ENCODE measurements at places on chromosomes 3 and 15.

DNA sequence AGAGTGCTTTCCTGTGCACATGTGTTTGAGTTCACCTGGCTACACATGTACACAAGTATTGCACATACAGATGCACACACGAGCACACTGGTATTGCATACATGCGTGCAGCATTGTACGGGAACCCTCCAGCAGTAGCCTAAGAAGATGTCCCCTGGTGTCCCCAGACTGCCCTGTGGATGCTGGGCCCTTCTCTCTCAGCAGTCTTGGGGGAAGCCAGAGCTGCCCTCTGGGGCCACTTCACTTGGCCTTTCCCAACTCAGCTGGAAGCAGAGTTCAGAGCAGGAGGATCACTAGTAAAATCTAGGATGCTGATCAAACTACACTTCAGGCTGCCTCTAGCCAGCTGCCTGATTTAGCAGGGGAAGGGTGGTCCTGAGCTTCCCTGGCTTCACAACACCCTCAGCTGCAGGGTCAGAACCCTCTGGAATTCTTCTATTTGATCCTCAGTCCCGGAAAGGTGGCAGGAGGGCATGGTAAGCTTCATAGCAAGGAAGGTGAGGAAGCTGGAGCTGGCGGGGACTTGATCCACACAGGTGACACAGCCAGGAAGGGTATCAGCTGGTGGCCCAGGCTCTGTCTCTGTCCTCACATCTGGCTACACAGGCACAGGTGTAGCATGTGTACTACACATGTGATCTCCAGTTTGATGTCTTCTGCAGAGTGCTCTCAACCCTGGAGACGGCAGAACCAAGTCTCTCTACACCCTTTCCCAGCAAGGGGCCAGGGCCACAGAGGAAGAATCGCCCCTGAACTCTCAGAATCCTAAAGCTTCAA lies 36.5 kb downstream of the KLF15 start:
- no peak for DNase-seq

GRCh38 chr3:83670416-83670815 lies 1288.4 kb upstream of the CADM2 start:
- no peak for DNase-seq

- DNase-seq, result no peak
Observed at GRCh38 chr3:197519801-197520211, 36.0 kb downstream of the BDH1 start.

GRCh38 chr15:60583946-60584345 lies 105.0 kb upstream of the ICE2 start:
- no peak for DNase-seq

DNA sequence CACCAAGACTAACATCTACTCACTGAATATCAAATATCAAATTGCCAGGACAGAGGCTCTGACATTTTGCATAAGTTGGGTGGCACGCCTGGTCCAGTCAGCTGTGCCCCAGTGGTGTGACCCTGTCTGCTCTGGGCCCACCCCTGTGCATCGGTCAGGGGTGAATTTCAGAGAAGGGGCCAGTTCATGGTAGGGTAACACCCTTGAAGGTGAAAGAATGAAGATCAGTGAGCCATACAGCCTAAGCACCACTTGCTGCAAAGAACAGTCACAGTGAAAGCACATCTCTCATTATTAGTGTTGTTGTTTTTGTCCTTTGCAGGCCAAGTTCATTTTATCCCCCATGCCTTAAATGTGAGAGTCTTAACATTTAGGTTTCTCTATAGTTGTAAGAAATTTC lies 86.8 kb downstream of the MYRIP start:
- no peak for DNase-seq

GRCh38 chr3:27630885-27631284 lies 91.2 kb downstream of the EOMES start:
- peak; percentile 40 for DNase-seq

GRCh38 chr15:90315278-90315982 lies 36.7 kb upstream of the ZNF774 start:
- peak; percentile 96 for DNase-seq

DNA sequence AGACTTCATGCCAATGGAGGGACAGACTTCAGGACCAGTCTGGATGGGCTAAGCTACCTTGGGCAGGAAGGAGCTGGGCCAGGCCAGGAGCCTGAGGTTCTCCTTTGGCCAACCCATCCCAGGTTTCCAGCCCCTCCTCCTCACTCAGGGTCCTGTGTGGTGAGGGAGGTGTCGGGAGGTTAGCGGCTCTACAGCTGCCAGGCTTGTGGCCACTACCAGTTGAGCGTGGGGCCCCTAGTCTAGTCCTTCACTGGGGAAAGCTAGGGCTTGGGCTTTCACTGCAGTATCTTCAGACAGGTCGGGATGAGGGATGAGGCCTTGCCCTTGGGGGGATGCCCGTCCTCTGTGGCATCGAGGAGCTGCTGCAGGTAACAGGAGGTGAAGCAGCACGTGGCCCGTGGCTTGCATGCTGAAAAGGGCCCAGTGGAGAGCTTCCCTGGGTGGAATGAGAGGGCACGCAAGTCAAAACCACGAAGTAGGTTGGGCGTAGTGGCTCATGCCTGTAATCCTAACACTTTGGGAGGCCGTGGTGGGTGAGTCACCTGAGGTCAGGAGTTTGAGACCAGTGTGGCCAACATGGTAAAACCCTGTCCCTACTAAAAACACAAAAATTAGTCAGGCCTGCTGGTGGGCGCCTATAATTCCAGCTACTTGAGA lies 8.5 kb upstream of the FANCD2 start:
- peak; percentile 85 for DNase-seq

DNA sequence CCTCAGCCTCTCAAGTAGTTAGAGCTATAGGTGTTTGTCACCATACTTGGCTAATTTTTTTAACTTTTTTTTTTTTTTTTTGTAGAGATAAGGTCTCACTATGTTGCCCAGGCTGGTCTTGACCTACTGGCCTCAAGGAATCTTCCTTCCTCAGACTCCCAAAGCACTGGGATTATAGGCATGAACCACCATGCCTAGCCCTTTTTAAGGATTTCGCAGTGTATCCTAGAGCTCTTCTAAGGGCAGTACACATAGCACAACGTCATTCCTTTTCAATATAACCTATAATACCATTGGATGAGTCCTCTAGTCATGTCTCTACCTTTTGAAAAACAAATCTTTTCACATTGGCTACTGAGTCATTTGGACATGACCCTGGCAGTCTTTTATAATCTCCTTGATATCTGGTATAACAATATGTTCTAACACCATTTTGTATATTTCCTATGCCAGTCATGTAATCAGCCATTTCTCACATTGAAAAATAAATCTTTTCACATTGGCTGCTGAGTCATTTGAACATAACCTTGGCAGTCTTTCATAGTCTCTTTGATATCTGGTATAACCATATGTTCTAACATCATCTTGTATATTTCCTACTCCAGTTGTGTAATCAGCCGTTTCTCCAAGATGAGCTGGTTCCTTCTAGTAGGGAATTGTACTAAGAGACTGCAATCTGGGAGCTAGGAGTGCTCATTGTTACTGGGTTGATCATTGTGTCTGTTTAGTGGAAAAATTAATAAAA lies 944.7 kb downstream of the MCTP2 start:
- peak; percentile 97 for DNase-seq

GRCh38 chr3:169660709-169661360 lies 2.7 kb downstream of the MECOM start:
- no peak for DNase-seq

GRCh38 chr3:114406922-114407321 lies 113.1 kb downstream of the TIGIT start:
- no peak for DNase-seq

GRCh38 chr3:157414861-157415260 lies 21.8 kb upstream of the PTX3 start:
- DNase-seq, result no peak

- DNase-seq, result no peak
Observed at GRCh38 chr3:97340940-97341339, 423.6 kb upstream of the ARL6 start.

DNA sequence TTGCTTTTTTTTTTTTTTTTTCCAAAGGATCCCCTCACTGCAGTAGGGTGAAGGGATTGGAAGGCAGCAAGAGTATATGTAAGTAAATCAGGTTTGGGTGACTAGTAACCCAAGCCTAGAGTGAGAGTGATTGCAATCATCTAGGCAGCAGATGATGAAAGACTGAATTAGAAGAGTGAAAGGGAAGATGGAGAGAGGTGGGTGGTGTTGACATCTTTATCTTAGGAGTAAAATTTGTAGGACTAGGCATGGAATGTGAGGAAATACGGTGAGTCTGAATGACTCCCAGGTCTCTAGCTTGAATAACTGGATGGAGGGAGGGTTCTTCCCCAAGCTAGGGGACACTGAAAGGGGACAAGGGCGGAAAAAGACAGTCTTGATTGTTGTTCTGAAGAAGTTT lies 63.4 kb downstream of the TPRG1 start:
- DNase-seq, result peak; percentile 56

DNA sequence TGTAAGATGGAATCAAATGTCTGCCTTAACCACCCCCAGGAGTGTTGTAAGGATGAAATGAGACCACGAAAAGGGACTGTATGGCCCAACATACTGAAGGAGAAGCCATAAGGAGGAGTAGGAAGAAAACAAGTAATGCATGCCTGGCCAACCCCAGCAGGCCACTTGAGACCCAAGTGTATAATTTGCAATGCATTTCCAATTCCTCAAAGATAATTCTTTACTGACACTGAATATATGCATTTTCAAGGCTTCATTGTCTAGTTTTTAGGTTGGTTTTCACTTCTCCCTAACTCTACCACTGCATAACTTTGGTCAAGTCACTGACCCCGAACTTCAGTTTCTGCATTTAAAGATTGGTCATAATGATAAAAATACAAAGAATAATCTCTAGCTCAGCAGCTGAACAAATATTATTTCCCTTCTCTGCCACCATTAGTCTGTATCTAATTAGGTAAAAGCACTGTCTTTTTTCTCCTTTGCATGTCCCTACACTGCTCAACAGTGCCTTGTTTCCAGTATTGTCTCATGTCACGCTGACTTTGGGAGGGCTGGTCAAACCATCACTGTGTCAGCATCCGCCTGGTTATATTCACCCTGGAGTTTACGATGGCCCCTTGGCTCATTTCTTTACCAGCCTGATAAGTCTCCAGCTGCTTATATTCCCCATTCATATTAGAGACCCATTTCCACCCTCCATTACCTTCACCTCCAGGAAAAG lies 378.6 kb downstream of the NTRK3 start:
- DNase-seq, result no peak

- no peak for DNase-seq
Observed at GRCh38 chr3:31210068-31210645, 315.7 kb upstream of the GADL1 start.

- DNase-seq, result no peak
Observed at GRCh38 chr3:43214616-43215015, 71.7 kb upstream of the SNRK start.

GRCh38 chr15:63188247-63188925 lies 1.0 kb upstream of the RAB8B start:
- no peak for DNase-seq

GRCh38 chr3:12336099-12336498 lies 47.2 kb downstream of the PPARG start:
- peak; percentile 87 for DNase-seq

- no peak for DNase-seq
Observed at GRCh38 chr3:66106788-66107187, 68.1 kb upstream of the MAGI1 start.

- DNase-seq, result no peak
Observed at GRCh38 chr3:82001276-82001923, 240.0 kb upstream of the GBE1 start.

DNA sequence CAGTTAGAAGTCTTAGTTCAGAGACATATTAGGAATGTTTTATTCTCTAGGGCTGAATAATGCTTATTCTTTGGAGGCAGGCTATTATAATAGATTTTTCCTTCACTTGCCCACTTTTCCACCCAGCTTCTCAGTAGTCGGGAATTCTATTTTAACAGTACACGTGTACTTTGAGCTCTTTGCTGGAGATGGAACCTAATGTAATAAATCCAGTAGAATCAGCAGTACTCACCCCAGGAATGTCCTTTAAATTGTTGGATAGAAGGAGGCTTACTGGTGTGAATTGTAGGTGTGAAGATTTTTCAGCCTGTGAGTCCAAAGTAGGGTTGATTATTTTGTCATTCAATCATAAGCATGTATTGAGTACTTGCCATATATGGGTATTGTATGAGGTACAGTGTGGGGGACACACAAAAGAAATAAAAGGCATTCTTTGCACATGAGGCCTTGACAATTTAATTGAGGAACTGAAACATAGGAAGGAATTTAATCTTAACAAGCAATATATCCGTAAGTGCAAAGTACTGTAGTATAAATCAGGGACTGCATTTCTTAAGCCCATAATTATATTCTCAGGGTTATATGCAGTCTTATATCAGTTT lies 29.5 kb upstream of the MGA start:
- no peak for DNase-seq

DNA sequence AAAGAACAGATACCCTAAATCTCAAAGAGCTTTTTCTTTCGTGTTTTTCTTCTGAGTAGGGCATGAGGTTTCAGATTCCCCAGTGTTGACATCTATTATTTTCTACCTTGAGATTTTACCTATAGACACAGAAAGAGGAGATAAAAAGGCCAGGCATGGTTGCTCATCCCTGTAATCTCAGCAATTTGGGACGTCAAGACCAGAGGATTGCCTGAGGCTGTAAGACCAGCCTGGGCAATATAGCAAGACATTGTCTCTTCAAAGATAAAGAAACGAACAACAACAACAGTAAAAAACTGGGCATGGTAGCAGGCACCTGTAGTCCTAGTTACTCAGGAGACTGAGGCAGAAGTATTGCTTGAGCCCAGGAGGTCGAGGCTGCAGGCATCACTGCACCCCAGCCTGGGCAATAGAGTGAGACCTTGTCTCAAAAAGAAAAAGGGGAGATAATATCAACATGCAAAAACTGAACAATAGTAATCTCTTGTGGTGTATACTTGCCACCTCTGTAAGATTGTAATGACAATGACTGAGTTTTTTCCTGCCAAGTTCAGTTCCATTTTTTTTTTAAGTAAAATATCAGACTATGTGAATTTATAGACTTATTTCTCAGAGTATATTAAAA lies 71.3 kb downstream of the MBNL1 start:
- DNase-seq, result no peak

DNA sequence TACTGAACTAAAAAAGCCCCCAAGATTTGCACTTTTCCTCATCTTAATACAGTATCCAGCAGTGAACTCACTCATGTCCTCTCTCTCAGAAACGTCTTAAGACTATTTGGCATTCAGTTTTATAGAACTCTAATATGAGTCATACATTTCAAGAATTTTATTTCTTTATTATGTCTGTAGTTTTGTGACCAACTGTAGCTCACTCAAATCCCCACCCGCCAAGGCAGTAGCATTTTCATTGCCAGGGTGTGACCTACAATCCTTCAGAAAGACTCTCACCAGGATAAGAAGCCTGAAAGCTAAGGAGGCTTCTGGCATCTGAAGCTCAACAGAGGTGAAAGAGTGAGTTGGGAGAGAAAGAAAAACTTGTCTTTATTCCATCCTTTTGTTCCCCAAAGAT lies 537.1 kb downstream of the RSL24D1 start:
- DNase-seq, result no peak

Data from amniotic epithelial cell (primary cell).